Stimulated activated CD8-positive, alpha-beta memory T cell treated with anti-CD3 and anti-CD28 coated beads, Interleukin-7, amount 100 ng/mL, for 1 hour (primary cell): ENCODE measurements at places on chromosomes 2 and 18.

- no peak for DNase-seq
Measured at GRCh38 chr2:180463608-180464007, 456.5 kb upstream of the CWC22 start.

DNA sequence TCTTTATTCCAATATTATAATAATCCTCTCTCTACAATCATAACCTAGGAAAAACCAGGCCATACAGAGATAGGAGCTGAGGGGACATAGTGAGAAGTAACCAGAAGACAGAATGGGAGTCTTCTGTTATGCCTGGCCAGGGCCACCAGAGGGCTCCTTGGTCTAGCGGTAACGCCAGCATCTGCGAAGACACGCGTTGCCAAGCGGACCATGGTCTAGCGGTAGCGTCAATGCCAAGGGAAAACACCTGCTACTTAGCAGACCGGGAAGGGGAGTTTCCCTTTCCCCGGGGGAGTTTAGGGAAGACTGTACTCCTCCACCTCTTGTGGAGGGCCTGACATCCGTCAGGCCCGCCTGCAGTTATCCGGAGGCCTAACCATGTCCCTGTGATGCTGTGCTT is 36.6 kb downstream of the ARL6IP6 start:
- no peak for DNase-seq

- DNase-seq = no peak
Measured at GRCh38 chr2:56084111-56084901, 99.5 kb upstream of the CCDC85A start.

- no peak for DNase-seq
Measured at GRCh38 chr2:119553687-119554344, 9.6 kb downstream of the CFAP221 start.

GRCh38 chr2:197515315-197515738 is 539 bp upstream of the MOB4 start:
- no peak for DNase-seq
